Stimulated activated CD4-positive, alpha-beta T cell treated with anti-CD3 and anti-CD28 coated beads, TNF-alpha, amount 100 ng/mL, for 1 hour (primary cell): ENCODE measurements at places on chromosomes 5 and 9.

DNA sequence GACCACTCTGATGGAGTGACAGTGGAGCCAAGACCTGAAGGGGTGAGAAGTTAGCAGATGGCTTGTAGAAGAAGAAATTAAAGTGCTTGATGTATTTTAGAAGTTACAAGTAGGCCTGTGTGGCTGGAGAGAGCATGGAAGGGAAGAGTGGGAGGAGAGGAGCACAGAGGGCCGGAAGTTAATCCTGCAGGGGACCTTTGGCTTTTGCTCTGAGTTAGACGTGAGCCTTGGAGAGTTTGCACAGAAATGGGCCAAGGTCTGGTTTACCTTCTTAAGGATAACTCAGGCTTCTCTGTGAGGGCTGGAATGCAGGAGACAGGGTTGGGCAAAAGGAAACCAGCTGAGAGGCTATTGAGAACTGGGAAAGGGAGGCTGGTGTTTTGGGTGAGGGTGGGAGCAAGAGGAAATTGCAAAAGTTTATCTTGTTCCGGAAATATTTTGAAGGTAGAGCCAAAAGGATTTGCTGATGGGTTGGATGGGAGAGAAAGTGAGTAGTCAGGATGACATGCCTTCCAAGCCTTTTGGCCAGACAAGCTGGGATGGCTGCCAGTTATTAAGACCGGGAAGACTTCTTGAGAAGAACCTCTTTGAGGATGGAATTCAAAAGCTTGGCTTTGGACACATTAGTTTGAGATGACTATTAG, 17.5 kb upstream of the F2RL1 start:
- no peak for DNase-seq

DNA sequence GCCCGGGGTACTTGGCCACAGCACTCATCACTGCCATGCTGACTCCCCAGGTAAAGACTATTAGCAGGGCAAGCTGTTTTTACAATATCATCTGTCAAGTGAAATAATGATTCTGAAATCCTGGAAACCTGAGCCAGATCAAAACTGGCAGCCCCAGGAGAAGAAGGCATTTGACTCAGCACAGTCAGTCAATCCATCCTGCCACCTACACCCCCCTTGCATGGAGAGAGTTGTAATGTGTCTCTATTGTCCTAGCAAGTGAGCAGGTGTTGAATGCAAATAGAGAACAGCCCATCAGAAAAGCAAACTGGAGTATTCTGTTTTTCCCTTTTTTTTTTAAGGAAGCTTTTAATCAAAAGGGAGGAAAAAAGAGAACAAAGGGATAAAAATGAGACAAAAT, 291.2 kb downstream of the BRINP1 start:
- DNase-seq = no peak

DNA sequence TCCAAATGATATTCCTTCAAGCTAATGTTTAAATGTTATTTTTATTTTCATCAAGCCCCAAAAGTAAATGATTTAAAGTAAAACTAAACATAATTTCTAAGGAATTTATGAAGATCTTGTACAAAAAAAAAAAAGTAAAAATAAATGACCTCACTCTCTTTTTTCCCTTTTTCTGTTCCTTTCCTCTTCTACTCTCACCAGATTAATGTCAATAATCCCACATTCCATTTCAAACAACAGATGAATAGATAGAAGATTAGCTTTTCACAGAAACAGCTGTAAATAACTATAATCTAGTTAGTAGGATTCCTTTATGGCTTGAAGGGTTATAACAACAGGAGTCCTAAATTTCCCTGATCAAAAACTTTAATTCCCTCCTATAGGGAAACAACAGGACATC, 88.1 kb downstream of the EFNA5 start:
- no peak for DNase-seq

DNA sequence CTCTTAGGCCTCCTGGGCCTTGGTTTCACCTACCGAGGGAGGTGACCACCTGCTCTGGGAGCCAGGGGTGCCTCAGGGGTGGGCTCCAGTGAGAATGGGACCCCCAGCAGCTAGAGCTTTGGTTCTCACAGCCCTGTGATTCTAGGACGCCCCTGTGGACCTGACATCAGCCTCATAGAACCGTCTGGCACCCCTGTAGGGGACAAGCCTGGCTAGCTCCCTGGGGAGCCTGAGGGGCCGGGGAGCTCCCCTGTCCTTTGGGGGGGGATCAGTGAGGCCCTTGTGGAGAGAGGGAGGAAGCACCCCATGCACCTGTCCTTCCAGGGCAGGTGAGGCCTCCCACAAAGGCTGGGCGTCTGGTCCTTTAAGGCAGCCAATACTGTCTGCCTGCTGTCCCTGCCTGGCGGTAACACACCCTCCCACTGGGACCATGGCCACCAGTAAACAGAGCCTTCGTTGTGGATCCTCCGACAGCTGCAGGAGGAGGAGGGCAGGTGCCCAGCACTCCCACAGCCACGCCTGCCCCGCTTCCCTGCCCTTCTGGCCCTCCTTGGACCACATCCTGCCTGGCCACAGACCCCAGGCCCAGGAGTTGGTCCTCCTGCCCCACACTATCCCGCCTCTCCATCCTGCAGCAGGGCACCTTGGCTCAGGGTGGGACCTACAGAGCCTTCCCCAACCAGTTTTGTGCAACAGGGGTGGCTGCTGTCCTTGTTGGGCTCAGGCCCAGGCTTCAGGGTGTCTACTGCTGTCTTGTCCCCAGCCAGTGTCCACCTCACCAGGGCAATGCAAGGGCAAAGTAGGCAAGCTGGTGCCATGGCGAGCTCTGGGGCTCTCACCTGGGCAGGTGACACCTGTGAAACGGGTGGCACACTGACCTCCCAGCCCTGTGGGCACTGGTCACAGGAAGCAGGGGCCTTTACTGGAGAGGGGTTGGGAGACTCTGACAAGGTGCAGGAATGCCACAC, 3.0 kb upstream of the TUBB4B start:
- DNase-seq = no peak

DNA sequence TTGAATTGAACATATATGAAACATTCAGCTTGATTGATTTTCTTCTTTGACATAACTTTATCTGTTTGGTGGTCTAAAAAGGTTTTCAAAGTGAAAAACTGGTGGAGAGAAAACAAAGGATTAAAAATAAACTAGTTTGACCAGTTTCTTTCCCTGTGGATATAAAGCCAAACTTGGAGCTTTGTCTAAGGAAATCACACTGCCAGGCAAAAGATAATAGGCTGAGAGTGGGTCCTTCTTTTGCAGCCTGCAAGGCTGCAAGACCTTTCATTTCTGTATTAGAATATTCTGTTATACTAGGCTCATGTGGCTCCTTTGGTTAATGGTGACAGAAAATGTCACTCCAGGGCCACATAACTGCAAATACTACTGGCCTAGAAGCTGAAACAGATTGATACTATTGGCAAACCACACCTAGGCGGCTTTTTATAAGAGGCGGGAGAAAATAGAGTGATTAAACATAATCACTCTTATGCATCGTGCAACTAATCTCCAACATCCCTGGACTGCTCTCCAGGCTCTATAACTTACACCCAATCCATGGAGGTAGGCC, 129.1 kb upstream of the ZNF462 start:
- no peak for DNase-seq

- DNase-seq = no peak
Measured at GRCh38 chr5:141354900-141355469, at the start of gene PCDHGA4. PCDHGA4 (plus strand) TSS chr5:141355021; CDS start chr5:141355108, 87 bp downstream.

DNA sequence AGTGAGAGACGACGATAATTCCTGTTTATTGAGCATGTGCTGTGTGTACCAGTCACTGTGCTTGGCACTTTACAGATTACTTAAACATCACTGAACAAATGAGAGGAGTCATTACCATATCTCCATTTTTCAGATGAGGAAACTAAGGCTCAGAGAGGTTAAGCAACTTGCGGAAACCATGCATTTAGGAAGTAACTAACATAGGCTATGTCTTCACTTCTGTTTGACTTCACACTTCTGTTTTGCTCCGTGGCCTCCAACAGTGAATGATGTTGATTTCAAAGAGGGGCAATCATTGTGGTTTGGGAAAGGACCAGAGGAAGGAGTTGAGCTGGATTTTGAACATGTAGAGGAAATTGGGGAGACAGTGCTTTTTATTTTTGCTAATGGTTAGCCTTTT, 16.7 kb downstream of the GCNT1 start:
- no peak for DNase-seq

GRCh38 chr5:88882276-88883038, 527 bp downstream of the MEF2C start:
- no peak for DNase-seq

DNA sequence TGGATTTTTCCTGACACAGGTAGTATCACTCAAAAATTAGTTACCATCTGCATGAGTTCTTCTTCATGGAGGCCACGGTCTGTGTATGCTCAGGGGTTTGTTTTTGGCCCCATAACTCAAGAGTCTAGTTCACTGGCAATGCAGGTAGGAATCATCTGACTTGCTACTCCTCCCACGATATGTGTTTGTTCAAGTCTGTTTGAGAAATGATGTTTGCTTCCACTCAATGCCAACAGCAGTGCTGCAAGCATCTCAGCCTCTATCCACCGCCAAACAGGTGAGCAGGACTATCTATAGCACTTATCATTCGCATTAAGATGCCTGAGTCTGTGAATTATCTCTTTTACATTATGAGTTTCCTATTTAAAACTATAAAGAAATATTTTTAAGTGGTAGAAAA, 264.8 kb upstream of the PTGER4 start:
- DNase-seq = no peak

GRCh38 chr9:99419070-99419469, 197.0 kb downstream of the SEC61B start:
- no peak for DNase-seq

DNA sequence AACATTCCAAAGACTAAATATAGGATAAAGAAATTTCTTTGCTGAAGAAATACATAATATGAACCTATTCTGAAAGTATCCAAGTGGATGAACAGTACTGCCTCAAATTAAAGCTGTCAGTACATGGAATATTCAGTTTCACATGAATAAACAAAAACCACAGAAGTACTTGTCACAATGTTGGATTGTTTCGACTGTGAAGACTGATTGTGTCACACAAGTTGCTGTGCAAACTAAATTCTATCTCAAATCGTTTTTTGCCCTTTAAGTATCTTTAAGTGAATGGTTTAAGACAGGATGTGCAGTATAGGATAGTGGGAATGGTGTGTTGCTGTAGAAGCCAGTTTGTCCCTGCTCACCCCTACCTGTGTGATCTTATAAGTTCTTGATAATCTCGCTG, 137.4 kb upstream of the OTULINL start:
- no peak for DNase-seq

GRCh38 chr9:73980754-73981153, 516.4 kb upstream of the RORB start:
- no peak for DNase-seq

GRCh38 chr5:98793223-98793622, 19.8 kb downstream of the RGMB start:
- no peak for DNase-seq

- no peak for DNase-seq
Measured at GRCh38 chr5:85663708-85664031, 954.1 kb upstream of the COX7C start.

DNA sequence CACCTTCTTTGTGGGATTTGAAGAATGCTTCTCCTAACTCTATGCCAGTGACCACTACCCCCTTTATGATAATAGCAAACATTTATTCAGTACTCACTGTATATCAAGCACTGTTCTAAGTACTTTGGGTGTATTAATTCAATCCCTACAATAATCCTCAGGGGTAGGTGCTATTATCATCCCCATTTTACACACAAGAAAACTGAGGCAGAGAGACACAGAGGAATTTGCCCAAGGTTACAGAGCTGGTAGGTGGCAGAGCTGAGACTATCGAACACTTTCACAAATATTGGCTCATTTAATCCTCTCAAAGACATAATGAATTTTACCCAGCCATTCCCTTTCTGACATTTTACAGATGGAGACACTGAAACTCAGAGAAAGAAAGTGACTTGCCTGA, 9.8 kb upstream of the LARP1 start:
- no peak for DNase-seq

GRCh38 chr9:132749306-132749705, 79.0 kb downstream of the GTF3C4 start:
- no peak for DNase-seq

- DNase-seq = no peak
Measured at GRCh38 chr9:122453677-122454135, 24.0 kb downstream of the OR1J1 start.

DNA sequence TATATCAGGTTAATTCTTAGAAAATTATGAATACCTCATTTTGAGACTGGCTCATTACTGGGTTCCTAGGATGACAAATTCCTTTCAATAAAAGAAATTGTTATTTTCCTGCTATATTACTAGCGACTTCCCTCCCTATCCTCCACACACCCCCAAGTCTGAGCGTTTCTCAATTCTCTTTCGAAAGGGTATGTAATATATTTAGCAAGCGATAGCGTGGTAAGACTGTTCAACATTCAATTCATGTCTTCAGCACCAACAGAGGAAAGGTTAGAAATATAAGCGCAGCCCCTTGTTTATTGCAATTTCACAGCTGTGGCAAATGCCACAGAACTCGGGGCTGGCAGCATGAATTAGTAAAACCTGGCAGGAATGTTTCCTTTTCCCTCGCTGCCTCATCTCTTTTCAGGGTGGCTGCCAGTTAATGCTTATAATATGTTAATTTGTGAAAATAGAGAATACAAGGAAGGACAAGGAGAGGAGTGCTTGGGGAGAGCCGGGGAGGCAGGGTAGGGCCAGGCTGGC, 152.7 kb upstream of the TBCA start:
- no peak for DNase-seq

- no peak for DNase-seq
Measured at GRCh38 chr9:35962126-35962906, 4.4 kb upstream of the OR2S2 start.

DNA sequence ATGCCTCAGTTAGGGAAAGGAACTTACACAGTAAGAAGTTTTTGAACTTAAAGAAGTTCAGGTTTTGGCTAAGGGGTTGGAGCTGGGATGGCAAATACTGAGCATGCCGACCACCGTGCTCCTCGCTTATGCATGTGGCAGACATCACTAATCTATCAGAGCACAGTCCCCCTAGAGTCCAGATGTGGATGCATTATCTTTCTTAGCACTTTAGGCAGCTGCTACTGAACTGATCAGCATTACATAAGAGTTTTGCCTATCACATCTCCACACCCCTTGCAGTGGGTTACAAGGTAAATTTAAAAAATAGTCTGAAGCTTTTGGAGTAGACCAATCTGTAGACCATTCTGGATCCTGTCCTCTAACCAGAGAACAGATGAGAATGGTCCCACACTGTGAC, 22.4 kb downstream of the MACIR start:
- DNase-seq = no peak

DNA sequence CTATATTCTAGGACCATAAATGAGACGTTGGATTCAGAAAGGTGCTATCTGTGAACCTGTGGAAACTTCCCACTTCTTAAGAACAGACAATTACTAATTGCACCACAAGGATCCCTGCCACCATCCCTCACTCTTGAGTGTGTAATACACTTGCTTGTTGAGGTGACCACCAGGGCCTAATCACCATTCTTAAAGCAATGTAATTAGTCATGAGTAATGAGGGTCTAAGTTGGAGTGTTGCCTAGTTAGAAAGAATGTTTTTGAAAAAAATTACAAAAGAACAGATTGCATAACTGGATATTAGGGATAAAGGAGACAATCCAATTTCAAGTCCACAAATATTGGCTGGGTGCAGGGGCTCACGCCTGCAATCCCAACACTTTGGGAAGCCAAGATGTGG, 56.9 kb upstream of the TRIO start:
- DNase-seq = no peak

- DNase-seq = no peak
Measured at GRCh38 chr5:100584069-100584468, 48.9 kb downstream of the FAM174A start.

- no peak for DNase-seq
Measured at GRCh38 chr5:107431998-107432397, 238.7 kb downstream of the EFNA5 start.
